Hematopoietic multipotent progenitor cell treated with erythropoietin and hydrocortisone succinate and interleukin-3 and kit ligand, for 8 days (in vitro differentiated cells): ENCODE measurements at places on chromosomes 6 and 20.

- peak; percentile 80 for DNase-seq
These were observed 938 bp downstream of the WRNIP1 start for GRCh38 chr6:2765896-2766766.

DNA sequence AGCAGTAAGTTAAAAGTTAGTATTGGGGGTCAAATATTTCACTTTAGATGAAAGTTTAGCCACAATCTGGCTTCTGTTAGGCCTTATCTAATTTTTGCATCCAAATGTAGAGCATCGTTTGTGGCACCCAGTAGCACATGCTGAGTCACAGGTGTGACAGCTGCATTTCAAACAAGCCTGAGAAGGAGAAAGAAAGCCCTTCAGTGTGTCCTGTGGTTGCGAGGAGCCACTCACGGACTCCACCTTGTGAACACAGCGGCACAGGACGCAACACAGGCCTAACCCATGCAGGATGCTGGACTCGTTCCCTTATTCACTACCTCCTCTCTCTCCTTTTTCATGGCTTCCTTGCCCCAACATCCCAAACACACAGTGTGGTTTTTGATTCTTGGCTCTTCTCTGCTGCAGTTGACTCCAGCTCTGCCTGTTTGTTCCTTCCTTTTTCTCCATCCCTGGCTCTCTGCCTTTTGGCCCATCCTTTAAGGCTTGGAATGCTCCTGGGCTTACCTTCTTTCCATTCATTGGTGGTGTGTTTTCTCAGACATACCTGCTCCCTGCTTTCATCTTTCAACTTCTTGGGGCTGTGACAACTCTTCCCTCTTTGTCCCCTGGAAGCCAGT lies 124.2 kb downstream of the SLC16A10 start:
- peak; percentile 59 for DNase-seq

- no peak for DNase-seq
These were observed 123.8 kb upstream of the TMEM170B start for GRCh38 chr6:11413728-11414127.

- DNase-seq = no peak
These were observed 99.7 kb upstream of the RALGAPA2 start for GRCh38 chr20:20812136-20812535.

- DNase-seq = no peak
These were observed 404 bp downstream of the CEP162 start for GRCh38 chr6:84227044-84227433.

- DNase-seq = no peak
These were observed 684.8 kb downstream of the QKI start for GRCh38 chr6:164099269-164099865.

- peak; percentile 16 for DNase-seq
These were observed 30.8 kb downstream of the IL20RA start for GRCh38 chr6:137013738-137014602.
